ENCODE measurements at places on chromosomes 7 and 10. TPM values are rescaled to one million over a fixed set of nuclear protein-coding genes. Genes with fewer than 3 reads are reported as not detected.

The COL28A1 gene
- total RNA-seq: 2.7 TPM

The PILRA gene
- 3.2 TPM for total RNA-seq

The TRPV5 gene
- not detected for total RNA-seq

The HMX3 gene
- total RNA-seq: not detected

The OR2A42 gene
- not detected for total RNA-seq

The PANK1 gene
- total RNA-seq: 21.2 TPM

The ICA1 gene
- total RNA-seq: 51.0 TPM

The GNAT3 gene
- not detected for total RNA-seq

The TEX36 gene
- not detected for total RNA-seq

The HOXA10 gene
- total RNA-seq: not detected

The FRAT2 gene
- total RNA-seq: 9.0 TPM

The ABCB4 gene
- 5.7 TPM for total RNA-seq

The SFRP4 gene
- total RNA-seq: 1.0 TPM

The ZSCAN21 gene
- total RNA-seq: 7.7 TPM

The DEPP1 gene
- total RNA-seq: 32.2 TPM

The TCF7L2 gene
- 13.5 TPM for total RNA-seq

The AKR1E2 gene
- total RNA-seq: 4.5 TPM
